NCI-H1092 treated with DMSO at 0.1 percent for 48 hours (cell line): ENCODE measurements at places on chromosomes 6 and 20.

DNA sequence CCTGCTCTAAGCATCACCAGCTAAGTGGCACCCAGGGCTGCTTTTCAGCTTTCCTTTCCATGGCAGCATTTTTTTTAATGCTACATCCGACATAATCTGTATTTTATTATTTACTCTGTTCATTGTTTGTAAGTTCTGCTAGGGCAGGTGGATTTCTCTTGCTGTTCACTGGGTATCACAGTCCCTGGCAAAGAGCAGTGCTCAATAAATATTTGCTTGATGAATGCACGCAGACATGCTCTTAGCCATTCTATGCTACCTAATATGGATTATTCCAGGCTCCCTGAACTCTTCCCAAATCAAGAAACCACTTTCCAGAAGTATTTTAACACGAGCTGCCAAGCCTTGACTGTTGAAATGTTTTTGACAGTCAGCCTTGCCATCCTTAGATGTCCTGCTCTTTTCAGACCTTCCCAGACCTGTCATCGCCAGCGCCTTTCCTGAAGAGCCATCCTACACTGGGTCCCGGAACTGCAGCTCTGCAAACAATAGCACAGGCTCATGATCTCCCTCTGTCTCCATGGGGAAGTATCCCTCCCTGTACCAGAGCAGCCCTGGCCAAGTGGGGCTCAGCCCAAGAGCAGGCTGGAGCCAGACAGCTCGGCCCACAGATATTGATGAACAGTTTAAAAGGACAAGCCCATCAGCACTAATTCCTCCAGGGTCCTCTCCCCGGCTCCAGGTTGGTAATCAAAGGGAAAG, 136.5 kb upstream of the CDH4 start:
- peak; percentile 79 for DNase-seq

- DNase-seq, result no peak
Measured at GRCh38 chr6:77298283-77298682, 165.0 kb downstream of the HTR1B start.

DNA sequence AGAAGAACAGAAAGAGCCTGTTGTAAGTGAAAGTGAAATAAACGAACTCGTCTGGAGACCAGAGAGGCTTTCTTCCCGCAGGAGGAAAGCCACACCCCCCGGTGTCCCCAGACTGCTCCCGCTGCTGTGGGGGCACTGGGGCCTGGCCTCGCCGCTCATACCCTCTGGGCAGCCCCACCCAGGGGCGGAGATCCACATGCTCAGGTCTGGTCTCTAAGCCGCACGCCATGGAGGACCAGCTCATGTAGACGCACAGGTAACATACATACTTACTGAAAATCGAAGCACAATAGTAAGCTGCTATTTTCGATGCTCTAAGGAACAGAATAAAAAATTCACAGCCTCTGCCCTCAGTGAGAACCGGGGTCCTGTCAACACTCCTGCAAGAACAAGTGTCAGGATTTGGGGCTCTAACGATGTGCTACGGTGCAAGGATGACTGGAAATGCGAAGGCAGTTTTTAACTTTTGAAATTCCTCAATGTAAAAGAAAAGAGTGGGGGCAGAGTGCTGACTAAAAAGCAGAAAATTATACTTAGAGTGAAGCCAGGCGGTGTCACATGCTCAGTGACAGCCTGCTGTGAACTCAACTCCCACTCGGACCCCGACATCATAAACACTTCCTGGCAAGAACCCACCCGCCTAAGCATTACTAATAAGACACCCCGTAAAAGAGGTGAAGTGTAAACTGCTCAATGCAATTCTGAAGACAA, 110.5 kb downstream of the IRF4 start:
- DNase-seq, result no peak

DNA sequence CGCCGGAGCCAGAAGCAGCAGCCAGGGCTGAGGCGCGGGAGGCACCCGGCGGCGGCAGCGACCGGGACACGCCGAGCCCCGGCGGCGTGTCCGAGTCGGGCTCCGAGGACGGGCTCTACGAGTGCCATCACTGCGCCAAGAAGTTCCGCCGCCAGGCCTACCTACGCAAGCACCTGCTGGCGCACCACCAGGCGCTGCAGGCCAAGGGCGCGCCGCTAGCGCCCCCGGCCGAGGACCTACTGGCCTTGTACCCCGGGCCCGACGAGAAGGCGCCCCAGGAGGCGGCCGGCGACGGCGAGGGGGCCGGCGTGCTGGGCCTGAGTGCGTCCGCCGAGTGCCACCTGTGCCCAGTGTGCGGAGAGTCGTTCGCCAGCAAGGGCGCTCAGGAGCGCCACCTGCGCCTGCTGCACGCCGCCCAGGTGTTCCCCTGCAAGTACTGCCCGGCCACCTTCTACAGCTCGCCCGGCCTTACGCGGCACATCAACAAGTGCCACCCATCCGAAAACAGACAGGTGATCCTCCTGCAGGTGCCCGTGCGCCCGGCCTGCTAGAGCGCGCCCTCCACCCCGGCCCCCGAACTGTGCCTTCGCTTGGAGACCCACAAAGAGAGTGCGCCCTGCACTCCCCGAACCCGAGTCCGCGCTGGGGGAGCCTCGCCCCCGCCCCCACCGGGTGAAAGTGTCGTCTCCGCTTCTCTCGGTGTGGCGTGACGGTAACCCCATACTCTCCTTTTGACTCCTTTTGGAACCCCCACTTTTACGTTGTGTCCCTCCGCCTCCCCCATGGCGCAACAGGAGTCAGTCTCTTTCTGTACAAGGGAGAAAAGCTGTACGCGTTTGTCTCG, 1.6 kb downstream of the INSM1 start:
- DNase-seq, result peak; percentile 39

- no peak for DNase-seq
Measured at GRCh38 chr6:8195040-8195713, 92.8 kb upstream of the EEF1E1 start.

- no peak for DNase-seq
Measured at GRCh38 chr6:138795809-138796603, at the start of gene ECT2L. ECT2L (plus strand) TSS chr6:138796087; CDS start chr6:138813275, 17,188 bp downstream.

- DNase-seq, result no peak
Measured at GRCh38 chr20:40551125-40551530, 137.9 kb downstream of the MAFB start.

GRCh38 chr6:102562713-102563112, 1169.2 kb downstream of the GRIK2 start:
- no peak for DNase-seq

- no peak for DNase-seq
Measured at GRCh38 chr20:34324541-34324940, 21.4 kb upstream of the AHCY start.

- DNase-seq, result no peak
Measured at GRCh38 chr6:145244349-145245100, 490.8 kb downstream of the EPM2A start.

GRCh38 chr6:143928853-143929252, 64.6 kb downstream of the ZC2HC1B start:
- DNase-seq, result no peak

- no peak for DNase-seq
Measured at GRCh38 chr6:23620911-23621401, 505.1 kb upstream of the NRSN1 start.

DNA sequence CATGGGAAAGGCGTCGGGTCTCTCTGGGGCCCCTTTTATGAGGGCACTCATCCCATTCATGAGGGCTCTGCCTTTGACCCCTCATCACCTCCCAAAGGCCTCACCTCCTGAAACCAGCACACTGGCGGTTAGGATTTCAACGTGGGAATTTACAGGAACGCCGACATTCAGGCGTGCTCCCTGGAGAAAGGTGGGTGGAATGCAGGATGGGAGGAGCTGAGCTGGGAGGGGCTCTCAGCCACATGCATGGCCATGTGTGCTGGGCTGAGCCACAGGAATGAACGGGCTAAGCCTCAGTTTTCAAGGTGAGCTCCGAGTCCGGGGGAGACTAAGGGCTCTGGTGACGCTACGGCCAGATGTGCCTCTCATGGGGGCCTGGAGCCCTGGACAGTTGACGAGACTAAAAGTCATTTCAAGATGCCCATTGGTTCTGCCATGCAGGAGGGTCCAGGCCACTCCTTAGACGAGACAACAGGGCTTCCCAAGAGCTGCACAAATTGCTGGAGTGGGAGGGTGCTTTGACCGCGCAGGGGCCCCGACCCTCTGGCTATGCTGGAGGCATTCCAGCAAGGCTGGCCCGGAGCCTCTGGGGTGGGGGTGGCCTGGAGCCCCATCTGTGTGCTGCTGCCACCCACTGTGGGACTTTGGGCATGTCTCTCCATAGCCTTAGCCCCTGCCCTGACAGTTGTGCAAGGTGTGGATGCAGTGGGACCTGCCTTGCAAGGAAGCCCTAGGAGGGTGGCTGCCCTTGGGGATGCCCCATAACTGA, 3.8 kb upstream of the ARFGAP1 start:
- DNase-seq, result no peak

DNA sequence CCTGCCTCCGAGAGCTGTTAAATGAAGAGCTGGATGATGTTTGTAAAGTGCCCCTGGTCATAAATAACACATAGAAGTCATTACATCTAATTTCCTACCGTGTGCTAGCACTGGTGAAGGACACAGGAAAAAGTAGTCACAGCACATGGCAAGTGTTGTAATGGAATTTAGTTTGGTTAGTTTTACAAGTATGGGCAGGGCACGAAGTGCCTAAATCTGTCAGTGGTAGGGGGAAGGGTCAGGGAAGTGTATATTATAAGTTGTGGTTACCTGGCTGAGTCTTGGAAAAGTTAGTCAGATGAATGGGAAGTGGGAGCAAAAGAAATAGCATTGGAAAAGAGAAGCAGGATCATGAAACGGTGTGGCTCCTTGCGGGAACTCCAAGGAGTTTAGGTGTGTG, 1.6 kb downstream of the RIPPLY2 start:
- DNase-seq, result no peak

GRCh38 chr6:117483645-117484016, 1.2 kb downstream of the DCBLD1 start:
- DNase-seq, result no peak
